ENCODE measurements at places on chromosomes 1 and 21.
A peak's percentile ranks its signal among the peaks of the same experiment; 100 is the strongest.

GRCh38 chr1:28416509-28417194 is 47.1 kb downstream of the PHACTR4 start:
- no peak for DNase-seq

DNA sequence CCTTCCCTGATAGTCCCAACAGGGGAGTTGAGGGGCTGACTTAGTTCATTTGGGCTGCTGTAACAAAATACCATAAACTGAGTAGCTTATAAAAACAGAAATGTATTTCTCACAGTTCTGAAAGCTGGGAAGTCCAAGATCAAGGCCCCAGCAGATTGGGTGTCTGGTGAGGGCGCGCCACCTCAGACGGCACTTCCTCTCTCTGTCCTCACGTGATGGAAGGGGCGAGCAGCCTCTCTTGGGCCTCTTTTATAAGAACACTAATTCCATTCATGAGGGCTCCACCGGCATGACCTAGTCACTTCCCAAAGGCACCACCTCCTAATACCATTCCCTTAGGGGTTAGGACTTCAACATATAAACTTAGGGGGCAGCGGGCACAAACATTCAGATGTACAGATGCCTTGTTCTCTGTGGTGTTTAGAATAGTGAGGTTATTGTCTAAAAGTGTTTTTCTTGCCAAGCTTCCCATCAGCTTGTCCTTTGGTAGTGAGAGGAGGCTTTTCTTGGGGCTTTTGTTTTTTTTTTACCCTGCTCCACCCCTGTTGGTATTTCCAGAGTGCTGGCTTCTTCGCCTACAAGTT is 20.3 kb downstream of the NIPAL3 start:
- no peak for DNase-seq

GRCh38 chr1:187266051-187266450 is 437.3 kb downstream of the PLA2G4A start:
- no peak for DNase-seq

DNA sequence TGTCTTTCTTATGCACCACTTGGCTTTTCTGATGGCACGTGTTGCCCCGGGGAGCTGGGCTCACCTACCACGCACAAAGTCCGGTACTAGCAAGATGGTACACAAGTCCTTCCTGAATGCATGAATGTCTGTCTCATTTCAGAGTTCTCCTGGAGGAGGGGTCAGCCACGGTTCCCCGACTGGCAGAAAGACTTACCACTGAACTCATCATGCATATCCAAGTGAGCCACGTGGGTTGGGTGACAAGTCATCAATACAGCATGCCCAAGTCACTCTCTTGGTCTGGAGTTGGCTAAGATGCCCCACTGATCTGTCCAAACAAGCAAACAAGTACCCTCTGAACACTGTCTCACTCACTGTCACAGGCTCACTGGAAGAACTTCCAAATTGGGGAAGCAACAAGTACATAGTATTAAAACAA is 28.6 kb upstream of the MX1 start:
- DNase-seq = no peak

DNA sequence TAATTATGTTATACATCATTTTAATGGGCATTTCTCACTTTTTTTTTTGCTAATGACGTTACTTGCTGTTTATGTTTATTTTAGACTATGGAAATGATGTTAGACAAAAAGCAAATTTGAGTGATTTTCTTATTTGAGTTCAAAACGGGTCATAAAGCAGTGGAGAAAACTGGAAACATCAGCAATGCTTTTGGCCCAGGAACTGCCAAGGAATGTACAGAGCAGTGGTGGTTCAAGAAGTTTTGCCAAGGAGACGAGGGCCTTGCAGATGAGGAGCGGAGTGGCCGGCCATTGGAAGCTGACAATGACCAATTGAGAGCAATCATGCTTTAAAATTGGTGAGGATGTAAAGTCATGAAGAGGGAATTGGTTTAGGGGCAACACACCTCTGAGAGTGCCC is 32.1 kb upstream of the KCNE2 start:
- no peak for DNase-seq

DNA sequence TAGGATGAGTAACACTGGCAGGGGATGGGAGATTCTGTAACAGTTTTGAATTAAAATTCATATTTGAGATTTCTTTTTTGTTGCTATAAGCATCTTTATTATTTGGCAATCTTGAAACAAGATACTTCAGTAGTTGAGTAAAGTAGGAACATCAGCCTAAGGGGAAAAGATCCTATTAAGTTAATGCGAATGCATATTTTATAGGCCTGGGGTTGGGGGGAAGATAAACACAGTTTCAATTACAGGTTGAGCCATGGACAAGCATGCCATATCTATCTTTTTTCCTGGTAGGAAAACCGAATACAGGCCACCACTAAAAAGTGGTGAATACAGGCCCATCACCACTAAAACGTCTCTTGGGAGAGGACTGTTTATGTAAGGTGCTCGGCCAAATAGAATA is 32.3 kb downstream of the SMAP2 start:
- no peak for DNase-seq

DNA sequence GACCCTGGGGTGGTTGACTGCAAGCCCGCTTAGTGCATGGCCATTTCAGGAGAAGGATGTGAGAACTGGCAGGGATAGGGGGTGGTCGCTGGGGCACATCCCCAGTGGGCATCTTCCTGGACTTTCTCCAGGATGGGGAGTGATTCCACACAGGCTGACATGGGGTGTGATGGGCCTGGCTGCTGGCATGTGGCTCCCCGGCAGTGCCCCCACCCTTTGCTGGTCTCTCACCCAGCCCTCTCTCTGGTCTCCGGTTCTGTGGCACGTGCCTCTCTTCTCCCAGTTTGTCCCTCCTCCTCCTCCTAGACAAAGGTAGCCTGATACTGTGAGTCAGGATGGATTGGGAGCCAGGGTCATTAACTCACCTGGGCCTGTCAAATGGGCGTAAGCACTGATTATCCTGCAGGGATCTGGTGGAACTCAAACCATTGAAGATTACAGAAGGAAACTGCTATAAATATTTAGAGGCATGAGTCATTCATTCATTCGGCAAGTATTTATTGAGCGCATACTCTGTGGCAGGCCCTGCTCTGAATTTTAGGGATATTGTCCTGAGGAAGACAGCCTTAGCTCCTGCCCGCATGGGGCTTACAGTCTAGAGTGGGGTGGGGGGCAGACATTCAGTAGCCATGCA is 23.6 kb upstream of the EPS8L3 start:
- DNase-seq = no peak

- DNase-seq = no peak
Observed at GRCh38 chr1:22048351-22049192, 3.9 kb upstream of the CDC42 start.

GRCh38 chr1:55065648-55066047 is 26.3 kb downstream of the PCSK9 start:
- DNase-seq = no peak

DNA sequence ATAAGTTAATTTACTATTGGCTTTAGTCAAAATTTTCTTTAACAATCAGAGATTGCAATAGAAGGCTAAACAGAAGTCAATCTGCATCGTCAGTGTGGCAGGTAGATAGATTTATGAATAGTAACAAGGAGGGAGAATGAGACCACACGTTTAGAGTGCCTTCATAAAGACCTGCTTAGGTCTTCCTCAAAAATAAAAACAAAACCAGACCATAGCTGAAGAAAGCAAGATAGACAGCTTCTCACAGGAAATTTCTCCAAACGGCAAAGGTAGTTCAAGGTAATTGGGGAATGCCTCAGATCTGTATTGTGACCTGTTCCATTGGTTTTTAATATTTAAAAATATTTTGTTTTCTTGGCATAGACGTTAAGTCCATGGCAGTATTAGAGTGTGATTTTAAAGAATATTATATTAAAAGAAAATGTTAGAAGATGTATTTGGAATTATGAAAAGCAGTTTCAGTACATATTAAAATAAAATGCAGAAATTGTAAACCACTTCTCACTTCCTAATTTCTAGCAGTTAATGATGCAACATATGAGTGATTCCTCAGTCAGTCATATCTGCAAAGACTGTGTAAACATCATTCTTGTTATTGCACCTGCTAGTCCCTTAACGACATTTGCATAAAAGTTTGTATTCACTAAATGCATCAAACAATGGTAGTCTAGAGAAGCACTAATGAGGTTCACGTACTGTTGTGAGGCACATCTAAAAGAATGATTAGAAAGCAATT is 278.0 kb downstream of the HLX start:
- DNase-seq = peak; percentile 5

- DNase-seq = peak; percentile 55
Observed at GRCh38 chr1:66556161-66556611, 22.2 kb downstream of the SGIP1 start.

DNA sequence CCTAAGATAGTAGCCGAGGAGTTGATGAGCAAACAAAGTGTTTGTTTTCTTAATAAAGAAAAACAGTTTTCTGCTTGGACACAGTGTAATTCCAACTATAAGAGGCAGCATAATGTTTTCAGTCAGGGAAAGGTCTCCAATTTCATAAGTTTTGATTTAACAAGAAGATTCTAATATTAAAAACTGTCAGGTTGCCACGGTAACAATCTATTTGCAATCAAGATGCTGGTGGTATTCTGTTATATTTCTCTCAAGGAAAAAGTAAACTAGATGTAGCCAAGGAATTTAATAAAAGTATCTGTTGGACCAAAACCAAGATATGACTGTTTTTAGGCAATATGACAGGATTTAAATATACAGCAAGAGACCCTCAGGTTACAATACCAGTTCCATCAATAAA is 211.7 kb downstream of the SMYD3 start:
- no peak for DNase-seq

DNA sequence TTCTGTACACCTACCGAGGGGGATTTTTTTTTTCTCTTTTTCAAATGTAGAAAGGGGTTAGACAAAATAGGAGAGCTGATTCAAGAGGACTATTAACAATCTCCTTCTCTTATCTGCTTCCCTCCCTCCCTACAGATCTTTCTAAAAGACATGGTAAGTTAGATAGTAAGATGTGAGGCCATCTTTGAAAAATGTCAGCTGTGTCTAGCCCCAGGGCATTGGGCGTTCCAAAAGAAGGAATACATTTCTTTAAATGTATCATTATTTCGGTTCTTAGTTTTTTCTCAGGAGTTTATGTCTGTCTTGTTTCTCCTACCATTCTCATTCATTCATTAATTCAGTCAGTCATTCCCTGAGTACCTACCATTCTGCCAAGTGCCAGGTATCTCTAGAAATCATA is 27.2 kb downstream of the BCL9 start:
- no peak for DNase-seq

DNA sequence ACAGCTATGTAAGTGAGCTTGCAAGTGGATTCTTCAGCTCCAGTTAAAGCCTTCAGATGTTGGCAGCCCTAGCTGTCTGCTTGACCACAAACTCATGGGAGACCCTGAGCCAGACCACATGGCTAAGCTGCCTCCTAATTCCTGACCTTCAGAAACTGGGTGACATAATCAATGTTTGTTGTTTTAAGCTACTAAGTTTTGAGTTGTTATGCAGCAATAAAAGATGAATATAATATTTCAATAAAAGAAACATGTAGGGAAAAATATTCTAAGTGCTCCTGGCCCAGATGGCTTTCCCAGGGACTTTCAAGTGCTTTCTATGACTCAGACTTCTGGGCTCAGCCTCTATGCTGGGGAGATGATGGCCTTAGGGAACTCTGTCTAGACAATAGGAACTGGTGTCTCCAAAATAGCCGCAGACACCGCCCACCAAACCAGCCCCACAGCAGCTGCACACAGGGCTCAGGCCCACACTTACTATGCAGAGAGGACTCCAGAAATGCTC is 20.3 kb upstream of the AZIN2 start:
- DNase-seq = no peak

- DNase-seq = no peak
Observed at GRCh38 chr21:44596068-44596725, 3.9 kb upstream of the KRTAP10-6 start.

DNA sequence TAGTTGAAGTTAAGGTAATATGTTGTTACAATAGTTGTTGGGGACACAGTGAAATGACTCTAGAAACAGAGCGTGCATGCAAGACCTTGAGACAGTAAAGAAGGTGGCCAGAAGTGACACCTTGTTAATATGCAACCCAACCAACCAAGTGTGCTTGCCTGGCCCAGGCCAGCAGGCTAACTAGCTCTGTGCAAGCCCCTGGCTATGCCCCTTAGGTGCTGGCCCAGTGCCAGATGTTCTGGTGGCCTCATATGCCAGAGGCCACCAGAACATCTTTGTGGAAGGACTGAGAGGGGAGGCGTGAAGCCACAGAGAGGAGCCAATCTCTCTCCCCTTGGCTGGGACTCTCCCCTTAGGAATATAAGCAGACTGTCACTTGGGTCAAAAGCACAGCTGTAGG is 111.2 kb upstream of the JUN start:
- no peak for DNase-seq

- no peak for DNase-seq
Observed at GRCh38 chr1:243730487-243731150, 119.4 kb downstream of the AKT3 start.

DNA sequence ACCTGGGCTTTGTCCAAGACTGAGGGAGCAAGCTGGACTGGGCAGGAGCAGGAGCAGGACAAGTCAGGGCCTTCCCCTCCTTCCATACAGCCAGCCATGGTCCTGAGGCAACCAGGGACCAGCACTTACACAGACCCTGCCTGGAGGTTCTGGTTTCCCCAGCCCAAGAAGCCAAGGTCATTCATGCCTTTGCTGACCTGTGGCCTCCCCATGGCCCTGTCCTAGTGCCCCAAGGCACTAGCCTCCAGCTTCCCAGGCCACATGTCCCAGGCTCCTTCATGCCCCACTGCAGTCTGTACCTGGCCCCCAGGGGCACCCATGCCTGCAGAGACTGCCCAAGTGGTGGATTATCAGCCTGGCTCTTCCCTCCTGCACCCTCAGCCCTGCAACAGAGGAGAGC is 243.9 kb downstream of the TOMM20 start:
- DNase-seq = no peak

DNA sequence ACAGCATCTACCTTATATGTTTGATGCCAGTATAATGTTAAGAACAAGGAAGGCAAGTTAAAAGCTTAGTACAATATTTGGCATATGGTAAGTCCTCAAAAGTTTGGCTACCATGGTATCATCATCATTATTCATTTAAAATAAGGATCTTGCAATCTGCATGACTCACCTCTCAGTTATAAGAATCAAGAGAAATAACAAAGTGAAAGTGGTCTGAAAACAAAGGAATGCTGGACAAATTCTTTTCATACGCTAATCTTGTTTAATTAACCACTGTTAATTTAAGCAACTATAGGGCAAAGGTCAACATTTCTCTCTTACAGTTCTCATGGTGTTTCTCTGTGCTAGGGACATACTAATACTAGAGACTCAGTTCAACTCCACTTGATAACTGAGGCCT is 13.0 kb upstream of the CLDN19 start:
- DNase-seq = no peak

DNA sequence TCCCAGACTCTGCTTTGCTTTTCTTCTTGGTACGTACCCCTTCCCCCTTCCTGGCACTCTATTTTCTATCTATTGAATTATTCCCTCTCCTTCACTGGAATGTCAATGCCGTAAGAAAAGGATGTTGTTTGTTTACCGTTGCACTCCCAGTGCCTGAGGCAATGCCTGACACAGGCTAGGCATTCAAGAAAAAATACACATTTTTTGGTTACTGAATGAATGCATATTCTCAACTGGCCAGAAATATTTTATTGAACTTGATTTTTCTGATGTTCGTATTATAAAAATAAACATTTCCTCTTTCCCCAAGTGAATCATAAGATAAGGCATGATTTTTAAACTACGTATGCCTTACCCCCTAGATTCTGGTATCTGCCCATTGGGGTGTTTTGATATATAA is 41.2 kb downstream of the GNG12 start:
- no peak for DNase-seq

All from NCI-H526 treated with DMSO at 0.1 percent for 48 hours (cell line).